SJSA1 (cell line): ENCODE measurements at places on chromosomes 2 and 18. TPM values are rescaled to one million over a fixed set of nuclear protein-coding genes. Genes with fewer than 3 reads are reported as not detected.
A peak's percentile ranks its signal among the peaks of the same experiment; 100 is the strongest.

The SLC16A14 gene
- 0.47 and 1.5 TPM in 2 replicates for total RNA-seq

The SERPINB10 gene
- total RNA-seq: 1.7 TPM in 1 of 2 replicates, not detected in the other

The AAMP gene
- 184 and 231 TPM in 2 replicates for total RNA-seq

The SLC4A5 gene
- 0.08 TPM in 1 of 2 replicates, not detected in the other for total RNA-seq

DNA sequence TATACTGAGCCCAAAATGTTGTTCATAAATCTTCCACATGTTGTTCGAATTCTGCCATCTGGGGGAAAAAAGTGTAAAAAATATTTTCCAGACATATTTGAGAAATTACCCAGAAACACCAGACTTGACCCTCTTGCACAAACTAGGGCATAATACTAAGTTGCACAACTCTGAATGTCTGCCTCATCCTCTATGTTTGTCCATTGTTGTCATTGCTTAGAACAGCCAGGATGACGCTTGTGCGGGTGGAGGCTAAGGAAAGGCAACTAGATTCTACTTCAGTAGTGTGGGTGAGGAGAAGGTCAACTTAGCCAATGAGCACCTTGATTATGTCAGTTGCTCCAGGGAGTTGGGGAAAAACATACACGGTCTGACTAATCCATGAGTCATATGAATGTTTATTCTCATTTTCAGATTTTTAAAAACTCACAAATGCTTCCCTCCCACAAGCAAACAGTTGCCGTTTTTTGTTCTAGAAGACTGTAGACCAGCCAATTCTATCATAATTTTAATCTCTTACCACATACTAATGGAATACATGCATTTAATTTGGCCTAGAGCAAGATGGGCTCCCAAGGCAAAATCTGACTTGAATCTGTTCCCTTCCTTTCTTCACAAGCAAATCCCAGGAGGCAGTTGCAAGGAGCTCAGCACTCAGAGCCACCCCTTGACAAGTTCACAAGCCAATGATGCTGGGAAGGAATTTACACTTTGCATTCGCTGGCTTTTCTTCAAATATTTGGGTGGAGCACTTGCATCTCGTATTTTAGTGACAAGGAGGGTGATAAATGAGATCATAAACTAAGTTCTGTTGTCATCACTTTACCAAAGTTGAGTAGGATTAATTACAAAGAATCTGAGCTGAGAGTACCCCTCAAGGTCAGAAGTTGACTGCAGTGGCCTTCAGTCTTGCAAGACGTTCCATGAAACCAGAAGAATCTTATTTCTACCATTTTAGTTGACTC lies 163.2 kb upstream of the TWIST2 start:
- H3K4me3 ChIP-seq: no peak overlapping the region
- peak; percentile 86 for DNase-seq
- H3K27ac ChIP-seq: peak overlapping the region; percentile 88
- H3K27me3 ChIP-seq: no peaks in the 10 kb centered on the region

DNA sequence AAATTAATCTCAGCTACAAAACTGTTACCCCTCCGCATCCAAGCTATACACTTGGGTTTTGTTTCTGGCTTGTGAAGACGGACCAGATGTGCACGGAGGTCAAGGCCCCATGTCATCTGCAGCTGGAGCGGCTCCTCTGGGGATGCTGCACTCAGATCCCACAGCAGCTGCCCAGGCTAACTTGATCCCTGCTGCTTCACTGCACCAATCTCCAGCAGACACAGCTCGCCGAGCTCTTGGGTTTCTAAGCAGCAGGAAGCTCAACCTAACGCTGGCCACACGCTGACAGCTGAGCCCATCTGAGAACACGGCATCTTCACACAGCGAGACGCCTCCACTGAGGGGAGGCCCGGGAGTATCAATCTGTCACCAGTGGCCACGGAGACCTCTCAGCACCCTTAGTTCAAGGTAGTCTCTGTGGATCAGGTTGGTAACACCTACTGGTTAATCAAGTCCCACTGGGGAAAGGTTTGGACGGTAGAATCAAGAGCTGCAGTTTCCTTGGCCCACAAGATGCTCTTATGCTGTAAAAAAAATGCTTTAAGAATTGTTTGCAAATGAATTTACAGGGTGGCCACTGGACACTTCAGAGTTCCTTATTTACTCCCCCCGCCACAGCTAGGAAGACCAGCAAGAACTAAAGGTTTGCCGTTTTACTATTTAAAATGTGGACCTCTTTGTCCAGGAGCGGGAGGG lies 67.5 kb downstream of the EMILIN2 start:
- no peaks in the 10 kb centered on the region for H3K27me3 ChIP-seq
- no peak overlapping the region for H3K27ac ChIP-seq
- no peak for DNase-seq
